CD4-positive, alpha-beta memory T cell (primary cell): ENCODE measurements at places on chromosomes 3 and 15. TPM values are rescaled to one million over a fixed set of nuclear protein-coding genes. Genes with fewer than 3 reads are reported as not detected.
A peak's percentile ranks its signal among the peaks of the same experiment; 100 is the strongest.

GRCh38 chr3:42489937-42490227, 12.6 kb upstream of the VIPR1 start:
- no peak overlapping the region for H3K27ac ChIP-seq
- H3K27me3 ChIP-seq: no peaks in the 10 kb centered on the region
- no peaks in the 10 kb centered on the region for H3K36me3 ChIP-seq
- no peak for DNase-seq
- no peaks in the 10 kb centered on the region for H3K4me1 ChIP-seq

- H3K27me3 ChIP-seq: no peaks in the 10 kb centered on the region
- H3K4me1 ChIP-seq: no peaks in the 10 kb centered on the region
- DNase-seq: no peak
- no peaks in the 10 kb centered on the region for H3K36me3 ChIP-seq
- no peak overlapping the region for H3K4me3 ChIP-seq
Measured at GRCh38 chr3:87710511-87710910, 348.3 kb downstream of the CGGBP1 start.

GRCh38 chr15:90230610-90231009, 3.1 kb downstream of the CIB1 start:
- H3K36me3 ChIP-seq: peaks cover 31% of the 10 kb centered on the region
- no peak for DNase-seq
- H3K27ac ChIP-seq: peak overlapping the region; percentile 96
- no peaks in the 10 kb centered on the region for H3K27me3 ChIP-seq
- H3K4me1 ChIP-seq: peaks cover 53% of the 10 kb centered on the region

GRCh38 chr15:29129221-29129620, 140.4 kb downstream of the NSMCE3 start:
- H3K4me1 ChIP-seq: no peaks in the 10 kb centered on the region
- no peak for DNase-seq
- H3K27me3 ChIP-seq: no peaks in the 10 kb centered on the region
- H3K4me3 ChIP-seq: no peak overlapping the region
- H3K27ac ChIP-seq: no peak overlapping the region

DNA sequence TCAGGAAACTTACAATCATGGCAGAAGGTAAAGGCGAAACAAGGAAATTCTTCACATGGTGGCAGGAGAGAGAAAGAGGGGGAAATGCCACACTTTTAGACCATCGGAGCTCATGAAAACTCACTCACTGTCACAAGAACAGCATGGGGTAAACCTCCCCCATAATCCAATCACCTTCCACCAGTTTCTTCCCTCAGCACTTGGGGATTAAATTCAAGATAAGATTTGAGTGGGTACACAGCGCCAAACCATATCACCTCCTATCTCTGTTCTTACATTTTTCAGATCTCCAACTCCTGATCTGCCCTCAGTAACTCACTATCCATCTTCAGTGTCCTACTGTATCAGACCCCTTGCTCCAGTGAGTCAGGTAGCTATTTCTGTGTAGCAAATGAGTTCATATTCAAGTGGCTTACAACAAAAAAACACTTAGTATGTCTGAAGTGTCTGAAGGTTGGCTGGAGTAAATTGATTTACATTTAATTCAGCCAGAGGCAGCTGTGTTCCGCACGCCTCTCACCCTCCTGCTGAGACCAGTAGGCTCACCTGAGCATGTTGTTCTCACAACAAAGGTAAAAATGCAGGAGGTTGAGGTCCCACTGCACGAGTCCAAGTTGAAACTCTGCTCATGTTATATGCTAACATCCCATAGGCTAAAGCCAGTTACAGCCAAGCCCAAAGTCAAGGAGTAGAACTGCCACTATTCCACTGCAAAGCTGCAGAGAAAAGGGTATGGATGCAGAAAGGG, 180.7 kb upstream of the LMCD1 start:
- no peak for DNase-seq
- no peaks in the 10 kb centered on the region for H3K36me3 ChIP-seq
- H3K4me3 ChIP-seq: no peak overlapping the region
- H3K27ac ChIP-seq: no peak overlapping the region
- H3K27me3 ChIP-seq: no peaks in the 10 kb centered on the region

DNA sequence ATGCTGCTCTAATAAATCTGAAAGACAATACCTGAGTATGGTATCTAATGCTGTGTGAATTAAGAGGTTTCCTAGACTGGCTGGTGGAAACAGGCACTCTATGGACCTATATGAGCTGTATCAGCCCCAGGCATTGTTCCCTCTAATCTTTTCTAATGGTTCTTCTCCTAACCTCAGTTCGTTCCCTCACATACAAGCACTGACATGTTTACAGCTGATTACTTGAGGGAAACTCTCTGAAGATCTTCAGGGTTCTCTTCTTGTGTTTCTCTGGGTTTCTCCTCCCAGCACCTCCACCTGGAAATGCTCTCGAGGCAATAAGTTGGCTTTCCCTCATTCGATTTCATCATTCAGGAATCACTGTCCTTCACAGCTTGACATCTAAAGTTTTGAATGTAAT, 52.9 kb downstream of the KLF15 start:
- H3K27me3 ChIP-seq: no peaks in the 10 kb centered on the region
- H3K4me3 ChIP-seq: no peak overlapping the region
- H3K4me1 ChIP-seq: no peaks in the 10 kb centered on the region
- no peak for DNase-seq
- H3K27ac ChIP-seq: no peak overlapping the region

DNA sequence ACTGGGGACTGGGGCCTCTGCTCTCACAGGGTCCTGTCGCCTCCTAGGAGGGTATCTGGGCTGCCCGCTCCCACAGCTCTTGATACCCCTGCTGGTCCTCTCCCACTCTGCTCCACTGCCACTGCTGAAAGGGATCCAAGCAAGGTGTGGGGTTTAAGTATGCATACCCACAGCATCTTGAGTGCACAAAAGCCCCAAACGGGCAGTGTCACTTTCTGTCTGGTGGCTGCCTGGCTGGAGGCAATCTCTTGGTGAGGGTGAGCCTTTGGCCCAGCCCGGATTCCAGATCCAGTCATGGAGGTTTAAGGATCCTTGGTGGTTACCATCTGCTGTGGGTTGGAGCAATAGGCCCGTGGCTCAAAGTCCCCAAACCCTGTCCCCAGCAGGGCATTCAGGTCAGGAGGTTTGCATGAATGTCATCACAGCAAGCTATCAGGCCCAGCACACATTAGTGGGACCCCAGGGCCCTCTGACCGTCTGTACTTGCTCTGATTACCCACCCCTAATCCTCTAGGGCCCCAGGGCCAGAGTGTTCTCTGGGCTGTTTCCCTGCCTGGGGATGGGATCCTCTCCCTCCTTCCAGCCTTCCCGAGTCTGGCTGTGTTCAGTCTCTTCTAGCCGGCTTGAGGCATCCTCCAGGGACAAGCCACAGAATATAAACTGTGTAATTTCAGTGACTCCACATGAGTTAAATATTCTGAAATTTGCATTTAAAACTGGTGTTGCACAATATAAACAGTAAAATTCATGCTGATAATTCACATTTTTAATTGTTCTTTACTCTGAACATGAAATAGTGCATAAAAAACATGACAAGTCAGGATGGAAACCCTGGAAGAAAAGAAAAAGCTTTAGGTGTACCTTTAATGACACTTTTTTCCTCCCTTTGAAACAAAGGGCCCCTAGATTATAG, 4.9 kb upstream of the TJP1 start:
- peaks cover 21% of the 10 kb centered on the region for H3K27me3 ChIP-seq
- peaks cover 28% of the 10 kb centered on the region for H3K4me1 ChIP-seq
- no peaks in the 10 kb centered on the region for H3K36me3 ChIP-seq
- no peak overlapping the region for H3K4me3 ChIP-seq
- DNase-seq: no peak

GRCh38 chr3:161197855-161198850, 23.0 kb upstream of the NMD3 start:
- no peaks in the 10 kb centered on the region for H3K36me3 ChIP-seq
- no peak overlapping the region for H3K4me3 ChIP-seq
- no peaks in the 10 kb centered on the region for H3K27me3 ChIP-seq
- H3K27ac ChIP-seq: no peak overlapping the region

DNA sequence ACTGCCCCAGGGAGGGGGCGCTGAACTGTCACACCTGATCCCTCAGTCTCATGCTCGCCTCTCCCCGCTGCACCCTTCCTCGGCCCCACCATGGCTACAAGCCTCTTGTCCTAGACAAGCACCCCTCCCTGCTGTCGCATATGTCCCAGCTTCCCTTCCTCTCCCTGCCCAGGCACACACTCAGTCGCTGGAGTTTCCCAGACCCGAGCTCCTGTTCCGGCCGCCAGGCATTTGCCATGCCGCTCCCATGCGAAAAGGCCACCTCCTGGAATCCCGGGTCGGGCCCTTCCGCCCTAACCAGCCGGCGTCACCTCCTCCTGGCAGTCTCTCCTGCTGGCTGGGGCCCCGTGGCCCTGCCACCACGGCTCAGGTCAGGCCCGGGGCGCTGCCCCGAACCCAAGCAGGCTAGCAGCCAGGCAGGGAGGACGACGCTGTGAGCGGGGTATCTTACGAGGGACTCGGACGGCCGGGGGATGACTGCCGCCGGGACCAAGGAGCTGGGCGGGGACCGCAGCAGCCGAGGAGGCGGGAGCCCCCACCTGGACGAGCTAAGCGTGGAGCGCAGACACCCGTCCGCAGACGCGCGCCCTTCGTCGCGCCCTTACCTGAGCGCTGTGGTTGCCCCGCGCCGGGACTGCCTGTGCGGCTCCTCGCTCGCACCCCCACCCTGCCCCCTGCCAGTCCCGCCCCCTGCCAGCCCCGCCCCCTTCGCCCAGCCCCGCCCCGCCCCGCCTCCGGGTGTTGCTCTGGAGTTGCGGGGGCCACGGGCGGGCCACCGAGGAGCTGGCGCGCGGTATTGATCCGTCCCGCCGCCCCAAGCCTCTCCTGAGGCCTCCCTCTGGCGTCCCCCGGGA, at the start of gene ALS2CL:
TSS of gene ALS2CL (minus strand) at position 642 of the 854 bp plus-strand sequence. CDS start 4,239 bp downstream, outside the sequence.
- no peaks in the 10 kb centered on the region for H3K27me3 ChIP-seq
- H3K36me3 ChIP-seq: no peaks in the 10 kb centered on the region
- H3K4me3 ChIP-seq: peak within 1 kb of the TSS; percentile 67
- H3K4me1 ChIP-seq: peaks cover 69% of the 10 kb centered on the region
- peak; percentile 78 for DNase-seq

DNA sequence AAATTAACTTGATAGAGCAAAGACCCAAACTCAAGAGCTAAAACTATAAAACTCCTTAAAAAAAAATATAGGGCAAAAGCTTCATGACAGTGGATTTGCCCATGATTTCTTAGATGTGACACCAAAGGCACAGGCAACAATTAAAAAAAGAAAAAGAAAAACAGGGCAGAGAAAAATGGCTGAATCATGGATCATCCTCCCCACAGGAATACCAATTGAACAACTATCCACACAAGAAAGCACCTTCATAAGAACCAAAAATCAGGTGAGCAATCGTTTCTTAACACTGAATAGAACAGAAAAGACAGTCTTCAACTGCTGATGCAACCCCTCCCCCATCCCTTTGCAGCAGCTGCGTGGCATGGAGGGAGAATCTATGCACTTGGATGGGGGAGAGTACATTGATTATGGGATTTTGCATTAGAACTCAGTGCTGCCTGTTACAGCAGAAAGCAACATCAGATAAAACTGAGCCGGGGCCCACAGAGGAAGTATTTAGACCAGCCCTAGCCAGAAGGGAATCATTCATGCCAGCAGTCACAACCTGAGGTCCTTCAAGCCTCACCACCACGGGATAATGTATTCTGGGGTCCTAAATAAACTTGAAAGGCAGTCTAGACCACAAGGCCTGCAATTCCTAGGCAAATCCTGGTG, 15.7 kb downstream of the C3orf33 start:
- H3K27ac ChIP-seq: no peak overlapping the region
- no peak overlapping the region for H3K4me3 ChIP-seq
- no peaks in the 10 kb centered on the region for H3K27me3 ChIP-seq
- peaks cover 4% of the 10 kb centered on the region for H3K4me1 ChIP-seq

- no peak overlapping the region for H3K27ac ChIP-seq
- H3K36me3 ChIP-seq: no peaks in the 10 kb centered on the region
- peaks cover 28% of the 10 kb centered on the region for H3K4me1 ChIP-seq
- H3K4me3 ChIP-seq: no peak overlapping the region
- no peak for DNase-seq
Measured at GRCh38 chr15:41233367-41233771, 2.3 kb downstream of the CHP1 start.

DNA sequence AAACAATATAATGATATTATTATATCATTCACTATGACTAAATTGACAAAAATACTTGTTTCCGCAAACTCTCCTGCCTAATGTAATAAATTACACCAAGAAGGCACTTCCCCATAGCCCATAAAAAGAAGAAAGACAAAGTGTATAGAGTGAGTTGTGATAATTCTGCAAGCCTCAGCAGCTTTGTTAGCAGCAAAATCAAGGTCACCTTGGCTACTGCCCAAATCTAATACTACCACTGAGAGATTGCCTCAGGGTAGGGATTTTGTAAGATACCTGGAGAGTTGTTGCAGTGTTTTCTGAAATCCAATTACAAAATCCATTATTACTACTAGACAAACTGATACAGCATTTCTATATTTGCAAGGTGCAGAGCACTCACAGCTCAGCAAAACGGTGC, 503.5 kb downstream of the FGF12 start:
- H3K27ac ChIP-seq: no peak overlapping the region
- no peak for DNase-seq
- no peaks in the 10 kb centered on the region for H3K36me3 ChIP-seq
- H3K4me3 ChIP-seq: no peak overlapping the region
- no peaks in the 10 kb centered on the region for H3K4me1 ChIP-seq

DNA sequence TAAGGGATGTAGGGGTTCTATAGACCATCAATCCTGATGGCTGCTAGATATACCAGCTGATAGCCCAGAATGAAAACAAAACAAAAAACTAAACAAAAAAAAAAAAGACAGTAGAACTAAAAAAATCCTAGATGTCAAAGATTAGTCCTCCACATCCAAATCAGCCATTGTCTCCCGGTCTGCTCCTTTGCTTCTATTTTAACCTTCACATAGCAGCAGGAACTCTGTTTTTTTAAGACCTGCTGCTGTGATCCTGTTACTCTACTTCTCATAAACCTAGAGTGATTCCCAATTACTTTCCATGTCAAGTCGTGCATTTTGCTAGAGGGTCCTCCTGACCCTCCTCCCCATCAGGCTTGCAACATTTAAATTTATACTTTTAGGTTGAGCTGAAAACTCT, 2.5 kb downstream of the IFT122 start:
- peaks cover 4% of the 10 kb centered on the region for H3K36me3 ChIP-seq
- no peak overlapping the region for H3K4me3 ChIP-seq

- no peaks in the 10 kb centered on the region for H3K27me3 ChIP-seq
- peak overlapping the region; percentile 67 for H3K27ac ChIP-seq
Measured at GRCh38 chr3:25783661-25784512, 644 bp upstream of the NGLY1 start.

BCHE gene
- not detected for total RNA-seq

RAB6B gene
- total RNA-seq: 0.55 TPM

KBTBD12 gene
- not detected for total RNA-seq

MKRN3 gene
- 10.9 TPM for total RNA-seq

CNTN3 gene
- total RNA-seq: not detected

PLIN1 gene
- total RNA-seq: 1.2 TPM

HCLS1 gene
- 336 TPM for total RNA-seq

IQCH gene
- 1.1 TPM for total RNA-seq

SAMD7 gene
- total RNA-seq: not detected

NEK10 gene
- 1.4 TPM for total RNA-seq

DUOXA2 gene
- total RNA-seq: not detected

ZBTB20 gene
- total RNA-seq: 58.4 TPM

MESP2 gene
- not detected for total RNA-seq

RETNLB gene
- total RNA-seq: not detected

KBTBD8 gene
- 10.8 TPM for total RNA-seq

CYP1A2 gene
- not detected for total RNA-seq
